ENCODE measurements at places on chromosomes 2 and 18.

DNA sequence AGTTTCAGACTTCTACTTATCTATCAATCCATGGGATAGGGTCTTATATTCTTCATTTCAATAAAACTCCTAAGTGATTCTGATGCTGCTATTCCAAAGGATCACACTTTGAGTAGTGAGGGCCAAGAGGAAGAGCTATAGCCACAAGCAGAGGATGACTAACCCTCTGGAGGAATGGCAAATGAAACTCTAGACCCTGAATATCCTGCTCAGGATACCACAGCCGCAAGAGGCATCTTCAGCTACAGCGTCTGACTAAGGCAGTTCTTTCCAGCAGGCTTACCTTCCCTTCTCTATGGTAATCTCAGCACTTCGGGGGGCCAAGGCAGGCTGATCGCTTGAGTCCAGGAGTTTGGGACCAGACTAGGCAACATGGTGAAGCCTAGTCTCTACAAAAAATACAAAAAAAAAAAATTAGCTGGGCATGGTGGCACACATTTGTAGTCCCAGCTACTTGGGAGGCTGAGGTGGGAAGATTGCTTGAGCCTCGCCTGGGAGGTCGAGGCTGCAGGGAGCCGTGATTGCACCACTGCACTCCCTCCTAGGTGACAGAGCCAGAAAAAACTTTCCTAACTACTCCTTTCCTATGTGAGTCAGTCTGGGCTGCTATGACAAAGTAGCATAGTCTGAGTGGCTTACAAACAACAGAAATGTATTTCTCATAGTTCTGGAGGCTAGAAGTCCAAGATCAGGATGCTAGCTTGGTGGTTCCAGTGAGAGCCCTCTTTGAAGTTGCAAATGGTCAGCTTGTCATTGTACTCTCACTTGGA lies 371.9 kb downstream of the IRS1 start:
- DNase-seq, result no peak

- no peak for DNase-seq
Measured at GRCh38 chr2:74927621-74928020, 30.8 kb upstream of the POLE4 start.

DNA sequence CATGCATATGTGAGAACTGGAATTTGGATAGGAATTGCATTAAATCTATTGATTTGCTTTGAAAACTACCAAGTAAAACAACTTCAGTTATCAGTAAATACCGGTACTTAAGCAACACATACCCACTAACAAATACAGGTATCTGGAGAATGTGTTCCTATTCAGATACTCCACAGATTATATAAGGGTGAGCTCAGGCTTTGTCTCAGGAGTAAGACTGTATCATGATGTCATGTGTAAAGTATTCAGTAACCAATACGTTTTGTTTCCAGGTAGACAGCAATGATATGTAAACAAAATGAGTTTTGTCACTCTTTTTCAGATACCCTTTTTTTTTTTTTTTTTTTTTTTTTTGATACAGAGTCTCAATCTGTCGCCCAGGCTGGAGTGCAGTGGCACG lies 74.8 kb downstream of the DSC3 start:
- DNase-seq, result no peak

DNA sequence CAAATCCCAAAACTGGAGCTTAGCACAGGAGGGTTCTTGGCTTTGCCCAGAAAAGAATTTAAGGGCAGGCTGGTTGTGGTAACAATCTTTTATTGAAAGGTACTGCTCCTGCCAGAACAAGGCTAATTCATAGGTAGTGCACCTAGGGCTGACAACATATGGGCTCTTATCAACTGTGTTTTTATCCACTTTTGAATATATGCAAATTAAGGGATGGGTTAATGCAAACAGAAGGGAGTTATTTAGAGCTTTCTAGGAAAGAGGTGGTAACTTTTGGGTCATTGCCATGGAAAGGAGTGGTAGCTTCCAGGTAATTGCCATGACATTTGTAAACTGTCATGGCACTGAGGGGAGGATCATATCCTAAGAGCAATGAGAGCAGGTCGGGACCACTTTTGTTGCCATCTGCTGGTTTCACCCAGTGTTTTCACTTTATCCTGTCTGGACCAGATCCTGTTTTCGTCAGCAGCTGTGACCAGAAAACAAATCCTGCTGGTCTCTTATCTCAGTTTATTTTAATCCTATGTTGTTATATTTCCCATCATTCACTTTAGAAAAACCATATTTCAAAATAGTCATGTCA lies 981 bp downstream of the C2orf66 start:
- no peak for DNase-seq

GRCh38 chr2:127672341-127673224 lies 2.7 kb downstream of the LIMS2 start:
- no peak for DNase-seq

GRCh38 chr2:215002500-215002899 lies 135.9 kb downstream of the ABCA12 start:
- no peak for DNase-seq

DNA sequence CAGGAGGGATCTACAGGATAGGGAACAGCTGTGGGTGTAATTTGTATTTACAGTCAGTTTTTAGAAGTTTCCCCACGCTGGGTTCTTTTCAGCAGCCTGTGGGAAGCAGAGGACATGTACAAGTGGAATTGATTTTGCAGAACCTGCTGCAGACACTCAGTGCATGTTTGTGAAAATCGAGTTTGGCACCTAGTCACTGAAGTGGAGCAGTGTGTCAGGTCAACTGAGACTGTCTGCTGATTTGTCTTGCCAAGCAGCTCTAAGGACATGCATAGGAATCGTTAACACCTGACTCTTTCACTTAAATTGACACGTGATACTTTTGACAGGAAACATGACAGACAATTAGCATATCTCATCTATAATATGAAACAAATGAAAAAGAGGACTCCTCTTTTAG lies 416.6 kb downstream of the TMX3 start:
- DNase-seq, result no peak

DNA sequence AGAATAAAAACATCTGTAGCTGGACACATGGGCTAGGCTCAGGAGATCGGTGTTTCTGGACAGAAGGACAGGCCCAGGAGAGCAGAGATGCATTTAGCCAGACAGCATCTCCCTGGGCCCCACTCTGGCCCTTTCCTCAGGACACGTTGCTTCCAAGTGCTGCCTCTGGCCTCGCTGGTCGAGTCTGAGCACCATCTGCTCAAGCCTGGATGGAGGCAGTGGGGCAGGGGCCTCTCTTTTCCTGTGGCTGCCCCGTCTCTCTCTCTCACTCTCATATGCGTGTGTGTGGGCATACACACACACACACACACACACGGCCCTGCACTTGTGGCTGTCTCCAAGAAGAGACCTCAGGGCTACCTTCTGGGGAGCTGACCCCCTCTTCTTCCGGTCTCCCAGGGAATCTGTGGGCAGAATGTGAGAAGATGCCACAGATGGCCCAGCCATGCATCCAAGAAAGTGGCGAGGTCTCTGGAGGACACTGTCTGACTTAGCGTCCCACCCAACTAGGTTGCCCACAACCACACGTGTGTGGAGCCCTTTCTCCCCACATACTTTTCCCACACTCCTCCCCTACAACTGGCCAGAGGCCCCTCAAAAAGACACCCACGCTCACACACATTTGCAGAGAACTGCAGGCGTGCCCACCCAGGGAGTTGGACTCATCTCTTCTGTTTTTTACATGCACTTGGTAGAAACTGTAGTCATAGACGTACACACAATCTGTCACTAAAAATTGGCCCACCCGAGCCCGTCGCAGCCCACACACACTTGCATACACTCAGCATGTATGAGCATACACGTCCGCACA lies 19.9 kb downstream of the CELF4 start:
- DNase-seq, result no peak

GRCh38 chr2:149219856-149220255 lies 110.5 kb upstream of the LYPD6 start:
- no peak for DNase-seq

- DNase-seq, result no peak
Measured at GRCh38 chr2:235999011-235999410, 169.2 kb downstream of the GBX2 start.

DNA sequence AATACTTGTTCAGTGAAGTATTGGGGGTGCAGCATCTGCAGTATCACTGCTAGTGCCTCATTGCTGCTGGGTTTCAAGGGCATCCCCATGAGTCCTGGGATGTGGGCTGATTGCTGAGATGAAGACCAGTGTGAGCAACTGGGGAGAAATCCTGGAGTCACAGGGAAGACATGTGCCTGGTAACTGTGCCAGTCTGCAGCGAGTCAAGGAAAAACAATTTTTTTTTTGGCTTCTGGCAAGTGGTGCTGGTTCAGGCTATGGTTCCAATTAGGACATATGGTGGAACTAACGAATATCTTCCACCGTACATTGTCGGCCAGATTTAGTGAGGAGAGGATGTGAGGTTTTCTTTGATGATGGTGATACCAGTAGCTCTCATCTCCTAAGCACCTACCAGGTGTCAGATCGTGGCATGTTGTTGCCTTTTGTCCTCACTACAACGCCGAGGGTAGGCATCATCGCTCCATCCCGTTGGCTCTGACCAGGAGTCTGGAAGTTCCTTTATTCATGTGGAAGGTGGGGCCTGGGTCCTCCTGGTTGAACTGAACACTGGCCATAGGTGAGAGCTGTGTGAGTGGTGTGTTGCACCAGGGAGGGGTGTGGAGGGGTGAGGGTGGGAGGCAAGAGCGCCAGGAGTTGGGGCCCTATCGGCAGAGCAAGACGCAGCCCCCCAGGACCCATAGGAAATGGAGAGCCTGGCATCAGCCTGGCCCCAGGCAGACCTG lies 118.0 kb upstream of the HS6ST1 start:
- DNase-seq, result no peak

- no peak for DNase-seq
Measured at GRCh38 chr18:10514601-10515000, 11.2 kb upstream of the NAPG start.

GRCh38 chr2:85792783-85793441 lies 39.1 kb downstream of the ATOH8 start:
- DNase-seq, result no peak

DNA sequence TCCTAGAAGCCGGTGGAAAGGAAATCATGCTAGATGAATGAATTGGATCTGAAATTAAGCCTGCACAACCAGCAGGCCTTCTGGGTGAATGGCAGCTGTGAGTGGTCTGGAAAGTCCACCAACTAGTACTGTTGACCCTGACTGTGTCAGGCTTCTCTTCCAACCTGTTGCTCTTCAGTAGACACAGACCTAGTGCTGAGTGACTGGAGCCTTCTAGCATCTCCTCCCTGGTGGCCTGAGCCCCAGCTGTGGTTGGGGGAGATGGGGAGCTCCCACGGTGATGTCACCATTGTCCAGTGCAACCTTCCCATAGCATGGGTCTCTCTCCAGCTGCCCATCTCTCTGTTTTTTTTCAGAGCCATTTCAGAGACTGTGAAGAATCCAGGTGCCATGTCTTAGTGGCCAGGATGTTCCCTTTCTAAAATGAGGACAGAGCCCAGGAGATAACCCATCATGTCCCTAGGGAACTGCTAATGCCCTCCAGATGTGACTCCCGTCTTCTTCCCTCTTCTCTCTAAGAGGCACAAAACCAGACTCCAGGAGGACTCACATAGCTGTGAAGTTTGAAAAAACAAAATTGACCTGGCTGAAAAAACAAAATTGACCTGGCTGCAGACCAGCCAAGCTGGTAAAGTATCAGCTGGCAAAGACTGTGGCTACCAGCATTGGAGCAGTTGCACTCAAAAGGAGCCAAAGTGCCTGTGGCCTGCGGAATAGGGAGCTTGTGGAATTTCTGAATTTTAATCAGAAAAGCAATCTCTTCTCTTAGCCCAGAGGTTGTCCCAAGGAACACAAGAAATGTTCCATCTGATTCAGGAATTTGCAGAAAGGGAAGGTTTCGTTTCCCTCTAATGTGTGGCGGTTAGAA lies 67.4 kb upstream of the RPL31 start:
- no peak for DNase-seq

DNA sequence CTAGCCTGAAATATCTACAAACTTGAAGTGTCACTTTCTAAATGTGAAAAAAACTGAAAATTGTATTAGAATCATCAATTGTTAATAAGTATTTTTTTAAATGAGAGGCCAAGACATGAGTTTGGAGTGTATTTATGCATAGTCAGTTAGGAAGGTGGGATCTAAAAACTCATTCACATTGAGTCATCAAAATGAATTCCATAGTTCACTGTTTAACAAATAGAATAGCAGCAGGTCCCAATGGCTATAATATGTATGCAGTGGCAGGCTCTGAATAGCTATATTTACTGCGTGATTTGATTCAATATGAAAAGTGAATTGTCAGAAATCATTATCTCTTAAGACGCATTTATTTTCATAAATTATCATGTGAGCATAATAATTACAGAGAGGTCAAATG lies 256.1 kb downstream of the ZNF385B start:
- no peak for DNase-seq

- no peak for DNase-seq
Measured at GRCh38 chr2:205675861-205676516, 6.3 kb upstream of the NRP2 start.

DNA sequence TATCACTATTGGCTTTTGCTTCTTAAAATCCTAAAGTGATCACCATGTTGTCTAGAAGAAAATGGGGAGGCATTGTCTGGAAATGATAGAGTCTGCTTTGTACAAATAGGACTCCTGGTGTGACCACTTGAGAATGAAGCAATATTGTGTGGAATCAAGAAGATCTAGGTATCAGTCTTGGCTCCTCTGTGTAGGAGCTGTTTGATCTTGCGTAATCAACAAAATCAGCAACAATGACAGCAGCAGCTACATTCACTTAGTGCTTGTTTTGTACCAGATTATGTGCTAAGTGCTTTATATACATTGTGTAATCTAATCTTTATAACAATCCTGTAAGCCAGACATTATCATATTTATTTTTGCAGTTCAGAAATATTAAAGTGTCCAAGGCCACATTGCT lies 17.8 kb downstream of the NCOA1 start:
- no peak for DNase-seq

- no peak for DNase-seq
Measured at GRCh38 chr2:217990791-217991465, 11.9 kb downstream of the TNS1 start.

DNA sequence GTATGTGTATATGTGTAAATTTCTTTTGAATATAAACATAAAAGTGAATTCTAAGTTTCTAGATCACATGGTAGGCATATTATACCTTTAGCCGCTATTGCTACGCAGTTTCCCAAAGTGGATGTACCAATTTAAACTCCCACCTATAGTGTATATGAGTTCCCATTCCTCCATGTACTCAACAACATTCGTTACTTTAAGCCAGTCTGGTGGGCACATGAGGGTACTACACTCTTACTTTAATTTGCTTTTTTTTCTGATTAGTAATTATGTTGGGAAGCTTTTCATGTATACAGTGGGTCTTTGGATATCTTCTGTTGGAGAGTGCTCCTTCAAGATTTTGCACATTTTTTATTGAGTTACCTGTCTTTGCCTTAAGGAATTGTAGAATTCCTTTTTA lies 683.8 kb downstream of the ERBB4 start:
- DNase-seq, result no peak

DNA sequence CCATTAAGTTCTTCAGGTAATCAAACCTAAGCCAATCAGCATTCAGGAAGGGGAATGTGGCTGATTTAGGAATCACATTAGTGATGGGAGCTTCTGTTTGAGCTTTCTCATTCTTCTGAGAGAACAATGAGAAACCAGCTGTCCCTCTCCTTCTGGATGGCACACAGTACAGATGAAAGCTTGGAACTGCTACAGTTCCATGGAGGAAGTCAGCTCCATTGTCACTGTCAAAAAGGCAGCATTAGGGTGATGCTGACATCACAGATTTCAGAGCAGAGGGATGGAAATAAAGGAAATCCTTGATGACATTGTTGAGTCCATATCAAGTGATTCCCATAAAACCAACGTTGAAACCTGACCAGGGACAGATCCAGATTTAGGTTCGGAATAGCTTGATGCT lies 36.1 kb upstream of the ACYP2 start:
- no peak for DNase-seq
